Thoracic aorta (tissue), 2 donors: ENCODE measurements at places on chromosomes 1 and 21. TPM values are rescaled to one million over a fixed set of nuclear protein-coding genes. Genes with fewer than 3 reads are reported as not detected.

The PPM1J gene
- 2.3 TPM for total RNA-seq

The SYT2 gene
- not detected for total RNA-seq

The RXFP4 gene
- total RNA-seq, result not detected

The NCDN gene
- total RNA-seq, result 39.0 TPM

The OR2T3 gene
- total RNA-seq, result not detected

The SPAG17 gene
- total RNA-seq, result not detected

The MRPL24 gene
- 22.6 TPM for total RNA-seq

The SH2D2A gene
- 1.1 TPM for total RNA-seq

The ORC1 gene
- total RNA-seq, result 0.95 TPM

The NBPF11 gene
- 8.5 TPM for total RNA-seq

The EVA1C gene
- 115 TPM for total RNA-seq

The KCNJ9 gene
- not detected for total RNA-seq

The OLFM3 gene
- not detected for total RNA-seq

The SELENOF gene
- total RNA-seq, result 68.8 TPM

The TSPEAR gene
- total RNA-seq, result not detected

The UBE2U gene
- total RNA-seq, result not detected

The NFIA gene
- 118 TPM for total RNA-seq

The KCNK1 gene
- total RNA-seq, result 8.5 TPM

The SAMSN1 gene
- 6.6 TPM for total RNA-seq

The RUNX3 gene
- 6.8 TPM for total RNA-seq

The S1PR1 gene
- total RNA-seq, result 42.5 TPM

The HMGCS2 gene
- total RNA-seq, result 1.8 TPM

The TTC34 gene
- 0.41 TPM for total RNA-seq

The NPPB gene
- not detected for total RNA-seq

The OR4F16 gene
- total RNA-seq, result not detected

The LCE2A gene
- total RNA-seq, result not detected

The HUNK gene
- total RNA-seq, result 0.27 TPM

The COL11A1 gene
- not detected for total RNA-seq

The CYB561D1 gene
- 16.5 TPM for total RNA-seq

The ADCY10 gene
- total RNA-seq, result 0.54 TPM

The RPTN gene
- total RNA-seq, result not detected

The PTAFR gene
- total RNA-seq, result 6.5 TPM

The GBP6 gene
- not detected for total RNA-seq

The ZNF691 gene
- total RNA-seq, result 4.4 TPM

The BRDT gene
- not detected for total RNA-seq

The RCAN1 gene
- 39.3 TPM for total RNA-seq

The PLA2G2C gene
- total RNA-seq, result not detected

The FCMR gene
- not detected for total RNA-seq

The HTR1D gene
- total RNA-seq, result not detected

The BTBD19 gene
- 53.6 TPM for total RNA-seq
